ENCODE measurements at places on chromosomes 11 and 22. TPM values are rescaled to one million over a fixed set of nuclear protein-coding genes. Genes with fewer than 3 reads are reported as not detected.

MYOD1 gene
- polyA plus RNA-seq = not detected

TECTA gene
- polyA plus RNA-seq = 0.24 TPM

FAM227A gene
- 4.3 TPM for polyA plus RNA-seq

RIBC2 gene
- polyA plus RNA-seq = 1.8 TPM

OR4A16 gene
- not detected for polyA plus RNA-seq

PIK3IP1 gene
- 1.1 TPM for polyA plus RNA-seq

SYNGR1 gene
- 37.7 TPM for polyA plus RNA-seq

CHRM1 gene
- polyA plus RNA-seq = 0.44 TPM

BET1L gene
- polyA plus RNA-seq = 22.8 TPM

HEPACAM gene
- not detected for polyA plus RNA-seq

MMP20 gene
- not detected for polyA plus RNA-seq

CCDC34 gene
- polyA plus RNA-seq = 56.0 TPM

KDM4E gene
- polyA plus RNA-seq = not detected

Data from GM23338 (cell line).